ENCODE measurements at places on chromosomes 3 and 15.

- DNase-seq, result no peak
Observed at GRCh38 chr15:26682598-26683164, 90.2 kb downstream of the GABRB3 start.

- DNase-seq, result no peak
Observed at GRCh38 chr3:150135287-150135721, 164.6 kb upstream of the PFN2 start.

- DNase-seq, result no peak
Observed at GRCh38 chr3:31880482-31881078, 100.5 kb downstream of the OSBPL10 start.

- DNase-seq, result no peak
Observed at GRCh38 chr3:144437989-144438388, 466.4 kb downstream of the DIPK2A start.

- DNase-seq, result no peak
Observed at GRCh38 chr3:57100046-57100695, 39.7 kb downstream of the SPATA12 start.

GRCh38 chr3:152060701-152061100, 187.3 kb downstream of the SUCNR1 start:
- no peak for DNase-seq

DNA sequence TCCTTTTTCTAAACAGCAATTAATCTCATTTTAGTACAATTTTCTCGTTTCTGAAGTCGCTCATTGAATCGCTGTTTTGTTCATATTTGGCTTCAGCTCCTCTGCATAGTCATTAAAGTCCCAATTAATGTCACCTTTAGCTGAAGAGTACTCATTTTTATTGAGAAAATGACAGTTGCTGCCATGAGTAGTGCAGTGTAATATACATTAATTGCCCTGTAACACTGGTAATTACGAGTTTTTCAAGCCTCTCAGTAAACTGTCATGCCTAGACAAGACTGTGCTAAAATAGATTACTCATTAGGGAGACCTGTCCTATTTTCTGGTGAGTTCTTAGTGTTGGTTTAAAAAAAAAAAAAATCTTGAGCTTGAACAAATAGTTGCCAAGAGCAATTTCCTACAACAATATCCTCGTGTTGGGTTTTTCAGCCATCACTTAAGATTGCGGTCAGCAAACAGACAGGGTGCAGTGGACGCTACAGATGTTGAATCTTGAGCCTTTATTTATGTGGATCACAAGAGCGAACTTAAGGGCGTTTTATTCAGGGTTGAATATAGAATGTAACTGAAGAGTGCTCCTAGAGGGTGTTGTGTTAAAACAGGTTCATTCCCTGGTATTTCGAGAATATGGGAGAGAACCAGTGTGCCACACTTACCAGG, 176.0 kb downstream of the CDIN1 start:
- DNase-seq, result no peak

DNA sequence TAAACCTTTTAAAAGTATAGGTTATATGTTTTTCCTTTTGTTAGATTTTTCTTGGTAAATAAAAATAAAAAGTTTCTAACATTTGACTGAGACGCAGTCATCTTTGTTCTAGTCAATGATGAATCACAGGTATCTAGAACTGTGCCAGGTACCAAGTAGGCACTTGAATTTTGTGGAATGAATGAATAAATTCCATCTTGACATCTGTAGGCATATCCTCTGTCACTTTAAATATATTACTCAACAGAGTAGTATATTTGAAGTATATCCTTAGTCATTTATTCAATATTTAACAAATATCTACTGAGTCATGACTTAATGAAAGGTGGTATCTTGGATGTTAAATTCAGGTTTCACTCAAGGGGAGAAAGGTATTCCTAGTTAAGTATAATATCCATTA, 828.4 kb downstream of the TUSC7 start:
- no peak for DNase-seq

DNA sequence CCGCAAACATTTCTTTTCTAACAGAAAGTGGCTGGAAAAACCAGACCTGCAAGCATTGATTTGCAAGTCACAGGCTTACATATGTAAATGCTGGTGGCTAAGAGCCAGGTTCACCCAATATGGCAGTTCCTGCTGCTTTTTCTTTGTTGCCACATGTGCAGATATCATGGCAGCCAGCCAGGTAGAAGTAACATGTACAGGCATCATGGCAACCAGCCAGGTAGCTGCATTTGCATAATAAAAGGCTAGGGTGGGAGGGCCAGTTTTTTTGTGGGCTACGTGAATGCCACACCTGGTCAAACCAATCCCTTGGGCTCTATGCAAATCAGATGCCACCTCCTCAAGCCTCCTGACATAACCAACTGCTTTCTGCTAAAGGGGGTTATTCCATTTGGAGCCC, 2.8 kb upstream of the SMCO1 start:
- DNase-seq, result no peak

DNA sequence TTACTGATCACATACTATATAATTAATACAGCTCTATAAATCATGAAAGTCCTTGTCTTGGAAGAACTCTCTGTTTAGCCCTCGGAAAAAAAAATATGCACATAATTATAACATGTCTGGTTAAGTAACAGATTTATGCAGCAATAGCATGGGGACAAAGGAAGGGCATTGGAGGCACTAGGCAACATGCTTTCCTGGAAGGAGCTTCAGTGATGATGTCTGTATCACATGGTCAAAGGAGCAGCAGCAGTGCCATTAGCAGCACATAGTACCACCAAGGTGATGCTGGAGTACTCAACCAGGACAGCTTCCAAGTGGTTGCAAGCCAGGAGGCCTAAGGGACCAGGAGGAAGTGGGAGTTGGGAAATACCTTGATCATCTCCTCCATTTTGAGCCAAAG, 36.3 kb upstream of the PHLDB2 start:
- DNase-seq, result no peak

DNA sequence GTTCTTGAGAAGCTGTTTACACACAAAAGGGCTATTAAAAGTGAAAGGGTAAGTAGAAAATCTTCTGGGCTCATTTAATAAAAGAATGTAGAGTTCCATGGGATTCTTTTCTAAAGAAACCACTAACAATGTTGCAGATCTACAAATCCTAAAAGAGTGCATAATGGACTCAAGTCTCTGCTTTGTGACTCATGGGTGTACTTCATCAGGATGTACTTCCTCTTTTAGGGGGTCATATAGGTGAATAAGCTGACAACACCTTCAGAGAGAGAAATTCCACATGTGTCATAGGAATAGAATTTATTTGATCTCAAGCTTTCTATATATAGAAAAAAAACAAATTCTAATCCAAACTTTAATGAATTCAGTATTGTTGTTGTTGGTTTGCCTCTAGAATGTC, 355.5 kb downstream of the TIGIT start:
- DNase-seq, result no peak

GRCh38 chr3:190586631-190587011, 72.7 kb downstream of the IL1RAP start:
- DNase-seq, result no peak

DNA sequence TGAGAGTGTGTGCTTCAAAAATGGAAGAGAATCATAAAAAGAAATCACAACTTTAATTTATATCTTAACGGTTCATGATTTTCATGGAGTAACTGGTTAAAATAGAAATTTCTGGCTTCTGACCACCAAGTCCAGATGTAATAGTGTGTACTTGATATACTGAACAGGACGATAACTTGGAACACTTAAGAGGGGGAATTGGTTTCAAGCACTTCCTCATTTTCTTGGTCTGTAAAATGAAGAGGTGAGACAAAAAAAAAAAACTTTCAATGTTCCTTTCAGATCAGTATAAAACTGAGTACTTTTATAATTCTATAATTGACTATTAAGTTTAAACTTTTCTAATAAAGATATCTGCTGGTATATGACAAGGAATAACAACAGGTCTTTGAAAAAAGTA, 64.0 kb upstream of the TRA2B start:
- no peak for DNase-seq

GRCh38 chr3:32843510-32844321, 25.9 kb downstream of the TRIM71 start:
- no peak for DNase-seq

DNA sequence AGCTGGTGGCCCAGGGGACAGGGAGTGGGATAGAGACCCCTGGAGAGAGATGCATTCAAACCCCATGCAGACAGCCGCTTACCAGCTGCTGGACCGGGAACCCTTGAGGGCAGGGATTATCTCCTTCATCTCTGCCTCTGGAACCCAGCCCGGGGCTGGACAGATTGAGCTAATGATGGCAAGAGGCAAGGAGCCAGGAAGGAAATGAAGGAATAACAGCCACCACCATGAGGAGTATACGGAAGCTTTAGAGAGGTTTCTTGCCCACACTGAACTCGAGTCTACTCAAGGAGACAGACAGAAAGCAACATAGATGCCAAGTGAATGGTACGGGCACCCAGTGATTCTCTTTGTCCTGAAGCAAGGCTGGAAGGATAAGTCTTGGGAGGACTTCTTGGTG, 23.2 kb downstream of the HAPLN3 start:
- no peak for DNase-seq

DNA sequence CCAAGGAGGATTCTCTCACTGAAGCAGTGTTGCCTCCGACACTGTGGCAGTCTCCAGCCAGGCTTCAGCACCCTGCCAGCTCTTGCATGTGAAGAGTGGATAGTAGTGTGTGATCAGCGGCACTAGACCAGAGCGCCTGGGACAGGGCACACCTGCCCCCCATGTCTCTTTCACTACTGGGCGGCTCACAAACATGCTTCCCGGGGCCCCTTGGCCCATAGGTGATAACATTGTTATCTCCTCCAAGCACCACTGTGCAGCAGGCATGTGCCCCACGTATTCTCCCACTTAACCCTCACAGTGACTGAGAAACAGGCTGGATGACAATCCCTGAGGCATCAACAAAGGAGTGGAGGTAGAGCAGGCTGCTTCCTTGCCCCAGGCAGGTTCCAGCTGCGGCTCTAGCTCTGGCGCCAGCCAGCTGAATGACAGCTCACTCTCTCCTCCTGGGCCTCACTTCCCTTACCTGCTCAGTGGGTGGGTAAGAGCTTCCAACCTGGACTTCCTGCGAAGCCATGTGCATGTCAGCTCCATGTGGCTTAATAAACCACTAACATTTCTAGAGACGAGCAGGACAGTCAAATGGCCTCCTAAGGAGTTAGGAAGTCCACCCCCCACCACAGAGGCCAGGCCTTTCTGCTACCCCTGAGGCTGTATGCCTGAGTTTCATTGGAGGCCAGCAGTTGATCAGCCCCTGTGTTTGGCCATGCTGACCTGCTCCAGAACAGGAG, 37.8 kb downstream of the KLF13 start:
- DNase-seq, result peak; percentile 34

DNA sequence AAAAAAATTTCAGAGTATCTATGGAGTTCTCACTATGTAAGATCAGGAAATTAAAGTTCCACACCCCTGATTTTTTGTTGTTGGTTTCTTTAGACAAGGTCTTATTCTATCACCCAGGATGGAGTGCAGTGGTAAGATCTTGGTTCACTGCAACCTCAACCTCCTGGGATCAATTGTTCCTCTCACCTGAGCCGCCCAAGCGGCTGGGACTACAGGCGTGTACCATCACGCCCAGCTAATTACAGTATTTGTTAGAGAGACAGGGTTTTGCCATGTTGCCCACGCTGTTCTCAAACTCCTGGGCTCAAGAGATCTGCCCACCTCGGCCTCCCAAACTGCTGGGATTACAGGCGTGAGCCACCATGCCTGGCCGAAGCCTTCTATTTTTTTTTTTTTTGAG, 12.4 kb downstream of the QRICH1 start:
- DNase-seq, result no peak

DNA sequence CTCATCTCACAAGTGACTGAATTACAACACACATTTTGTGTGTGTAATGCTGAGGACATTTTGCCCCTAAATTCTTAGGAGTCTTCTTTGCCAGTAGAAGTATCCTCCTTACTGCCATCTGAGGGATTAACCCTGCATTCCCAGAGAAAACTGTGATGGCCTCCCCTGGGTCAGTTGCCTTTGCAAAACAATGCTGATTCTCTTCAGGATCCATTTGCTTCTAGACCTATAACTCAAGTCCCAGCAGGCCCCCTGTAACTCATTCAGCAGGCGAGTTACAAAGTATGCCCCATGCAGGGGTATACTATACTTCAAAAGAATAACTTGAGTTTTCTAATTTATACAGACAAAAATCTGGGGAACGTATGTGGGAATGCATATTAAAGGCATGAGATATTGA, 6.6 kb upstream of the MCF2L2 start:
- DNase-seq, result no peak

GRCh38 chr15:79657722-79658121, 225.6 kb downstream of the MINAR1 start:
- no peak for DNase-seq

DNA sequence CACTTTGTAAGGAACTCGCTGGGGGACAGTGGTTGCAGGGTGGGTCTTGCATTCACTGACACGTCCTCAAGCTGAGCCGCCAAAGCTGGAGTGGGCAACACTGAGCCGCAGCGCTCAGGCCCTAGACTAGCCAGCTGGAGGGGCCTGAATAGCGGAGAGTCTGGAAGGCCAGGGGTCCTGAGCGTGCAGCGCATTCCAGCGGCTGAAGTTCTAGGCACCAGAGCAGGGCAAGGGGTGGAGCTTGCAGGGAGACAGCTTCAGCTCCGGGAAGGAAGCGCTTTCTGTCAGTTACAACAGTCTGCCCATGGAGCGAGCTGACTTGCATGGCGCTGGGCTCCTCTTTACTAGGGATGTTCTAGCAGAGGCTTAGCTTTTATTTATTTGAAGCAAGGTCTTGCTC, 2.7 kb downstream of the MAP6D1 start:
- DNase-seq, result no peak

- DNase-seq, result peak; percentile 96
Observed at GRCh38 chr3:49673715-49674496, at the start of gene APEH. Gene APEH (plus strand): TSS chr3:49674351. CDS start chr3:49674402, 51 bp downstream.

DNA sequence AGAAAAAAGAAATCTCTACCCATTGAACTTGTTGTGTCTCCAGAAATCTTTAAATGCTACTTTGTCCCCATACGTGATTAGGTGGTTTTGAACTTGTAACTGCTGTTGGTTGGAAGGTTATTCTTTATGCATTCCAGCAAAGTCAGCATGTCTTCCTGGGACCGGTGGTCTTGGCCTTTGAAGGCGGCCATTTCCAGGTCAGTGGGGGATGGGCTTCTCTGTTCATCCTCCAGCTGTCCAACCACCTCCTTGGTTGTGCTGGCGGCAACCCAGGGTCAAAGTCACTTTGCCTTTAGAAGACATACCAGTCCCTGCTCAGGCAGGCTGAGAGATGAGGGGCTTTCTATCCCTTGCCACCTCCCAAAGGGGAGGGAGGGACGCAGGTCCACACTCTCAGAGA, 37.9 kb upstream of the ARL8B start:
- no peak for DNase-seq

DNA sequence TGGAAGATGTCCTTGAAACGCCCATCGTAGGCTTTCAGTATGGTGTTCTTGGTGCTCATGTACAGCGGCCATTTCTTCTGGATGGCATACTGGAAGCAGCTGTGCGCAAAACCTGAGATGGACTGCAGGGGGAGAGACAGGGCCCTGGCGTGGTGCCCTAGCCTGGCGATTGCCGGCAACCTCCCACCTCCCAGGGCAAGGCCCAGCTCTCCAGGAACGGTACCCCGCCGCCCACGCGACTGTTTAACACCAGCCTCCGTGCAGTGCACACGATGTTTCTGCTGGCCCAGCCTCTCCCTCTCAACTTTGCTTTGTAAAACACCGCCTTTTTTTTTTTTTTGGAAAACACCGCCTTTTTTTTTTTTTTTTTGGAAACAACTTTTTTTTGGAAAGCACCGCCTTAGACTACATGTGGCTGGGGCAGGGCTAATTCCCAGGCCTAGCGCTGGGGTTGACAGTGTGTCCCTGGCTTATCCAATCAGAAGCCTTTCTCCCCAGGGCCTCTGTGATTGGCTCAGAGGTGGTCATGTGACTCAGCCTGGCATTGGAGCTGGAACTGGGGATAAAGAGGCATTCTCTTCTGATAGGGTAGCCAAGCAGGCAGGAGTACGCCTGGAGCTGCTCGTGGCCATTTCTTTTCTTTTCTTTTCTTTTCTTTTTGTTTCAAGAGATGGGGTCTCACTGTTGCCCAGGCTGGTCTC, 14.7 kb downstream of the IDH2 start:
- no peak for DNase-seq
